ENCODE measurements at places on chromosomes 5 and 9. TPM values are rescaled to one million over a fixed set of nuclear protein-coding genes. Genes with fewer than 3 reads are reported as not detected.

DNA sequence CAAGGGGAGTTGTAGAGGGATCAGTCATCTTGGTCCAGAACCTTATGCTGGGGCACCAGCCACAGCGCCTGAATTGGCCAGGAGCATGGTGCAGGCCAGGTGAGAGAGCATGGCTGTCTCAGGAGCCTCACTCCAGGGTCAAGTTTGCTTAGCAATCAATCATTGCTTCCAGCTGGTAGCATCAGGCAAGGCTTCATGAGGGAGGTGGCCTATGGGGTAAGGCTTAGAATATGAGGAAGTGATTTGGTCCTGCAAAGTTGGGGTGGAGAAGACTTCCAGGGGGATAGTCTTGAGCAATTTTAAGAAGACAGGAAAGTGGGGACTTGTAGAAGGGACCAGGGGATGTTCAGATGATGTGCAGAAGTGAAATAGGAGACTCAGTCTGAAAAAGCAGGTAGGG is 53.9 kb upstream of the PITX1 start:
- DNase-seq = no peak

- DNase-seq = no peak
Observed at GRCh38 chr5:44885903-44886302, 77.2 kb downstream of the MRPS30 start.

DNA sequence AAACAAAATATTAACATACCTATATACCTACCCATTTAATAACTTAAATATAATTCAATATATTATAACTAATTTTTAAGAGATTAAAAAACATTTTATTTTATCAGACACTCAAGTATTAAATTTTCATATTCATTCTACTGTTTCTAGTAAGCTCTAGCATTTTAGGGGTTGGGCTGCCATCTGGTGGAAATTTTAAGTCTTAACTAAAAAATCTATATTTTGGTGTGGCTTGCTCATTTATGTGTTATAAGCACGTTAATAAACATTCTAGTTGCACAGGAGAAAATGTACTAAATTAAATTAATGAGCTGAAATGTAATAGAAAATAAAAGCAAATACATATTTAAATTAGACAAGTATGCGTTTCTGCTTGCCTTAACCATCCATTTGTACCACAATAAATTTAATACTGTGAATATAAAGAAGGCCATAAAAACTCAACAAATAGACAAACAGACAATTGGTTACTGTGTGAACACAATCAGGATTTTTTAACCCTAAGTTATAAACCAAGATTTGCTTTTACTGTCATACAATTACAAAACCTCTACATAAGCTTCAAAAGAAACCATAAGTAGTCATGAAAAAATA is 1728.3 kb upstream of the CDH9 start:
- DNase-seq = no peak

DNA sequence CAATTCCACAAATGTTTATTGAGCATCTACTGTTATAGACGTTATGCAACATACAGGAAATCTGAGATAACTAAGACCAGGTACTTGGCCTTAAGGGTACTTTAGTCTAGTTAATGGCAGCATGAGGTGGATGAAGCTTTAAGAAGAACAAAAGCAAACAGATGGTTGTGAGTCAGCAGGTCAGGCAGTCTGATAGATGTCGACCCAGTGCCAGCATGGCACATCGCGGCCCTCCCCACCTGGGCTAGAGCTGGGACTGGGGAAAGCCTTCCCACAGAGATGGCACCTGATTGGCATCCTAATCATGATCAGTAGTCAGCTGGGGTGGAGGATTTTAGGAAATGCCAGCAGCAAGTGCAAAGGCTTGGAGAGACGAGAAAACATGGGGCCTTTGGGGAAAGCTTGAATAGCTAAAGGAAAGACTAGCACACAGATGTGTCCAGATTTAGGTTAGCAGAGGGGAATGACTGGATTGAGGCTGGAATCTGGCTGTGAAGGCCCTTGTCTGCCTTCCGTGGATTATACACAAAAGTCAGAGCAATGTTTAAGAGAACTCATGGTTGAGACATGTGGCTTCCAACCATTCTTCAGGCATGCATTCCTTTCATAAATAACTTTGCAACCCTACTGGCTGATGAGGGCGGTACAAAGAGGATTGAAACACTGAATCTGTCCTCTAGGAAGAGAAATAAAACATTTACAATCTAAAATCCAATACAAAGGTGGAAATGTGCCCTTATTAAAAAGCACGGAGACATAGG is 395.4 kb upstream of the WWC1 start:
- DNase-seq = no peak

The ADRB2 gene
- 1.2 TPM for total RNA-seq

GRCh38 chr5:150112201-150113046 is 26.1 kb upstream of the CSF1R start:
- no peak for DNase-seq

The SLC45A2 gene
- total RNA-seq = not detected

The PLAC8L1 gene
- not detected for total RNA-seq

DNA sequence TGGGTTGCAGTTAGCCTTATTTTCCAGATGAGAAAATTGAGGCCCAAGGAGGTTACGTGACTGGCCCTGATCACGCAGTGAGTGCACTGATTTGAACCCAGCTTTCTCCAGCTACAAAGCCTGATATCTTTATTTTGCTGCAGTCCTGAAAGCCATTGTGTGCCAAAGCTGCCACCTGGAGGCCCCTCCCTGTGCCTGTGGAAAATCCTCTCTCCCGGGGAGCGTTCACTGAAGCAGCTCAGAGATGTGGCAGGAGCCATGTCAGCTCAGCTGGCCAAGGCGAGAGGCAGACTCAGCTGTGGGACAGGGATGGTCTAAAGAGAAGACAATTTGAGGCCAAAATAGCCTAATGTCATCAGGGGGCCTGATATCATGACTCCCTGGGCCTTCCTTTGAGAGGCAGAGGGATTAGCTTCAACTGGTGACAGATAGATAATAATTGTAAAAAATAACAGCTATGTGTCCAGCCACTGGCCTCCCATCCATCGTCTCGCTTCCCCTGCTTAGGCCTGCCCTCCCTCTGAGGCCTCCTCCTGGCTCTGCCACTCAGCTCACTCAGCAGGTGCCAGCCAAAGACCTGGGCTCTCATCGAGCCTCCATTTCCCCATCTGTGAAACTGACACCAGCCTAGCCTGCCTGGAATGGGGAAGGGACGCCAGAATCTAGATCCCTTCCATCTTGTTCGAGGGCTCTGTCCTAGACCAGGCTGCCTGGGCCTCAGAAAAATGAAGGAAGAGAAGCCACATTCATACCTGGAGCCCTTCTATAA is 74.3 kb upstream of the GGTA1 start:
- no peak for DNase-seq

GRCh38 chr5:82662340-82662739 is 384.2 kb upstream of the RPS23 start:
- DNase-seq = no peak

DNA sequence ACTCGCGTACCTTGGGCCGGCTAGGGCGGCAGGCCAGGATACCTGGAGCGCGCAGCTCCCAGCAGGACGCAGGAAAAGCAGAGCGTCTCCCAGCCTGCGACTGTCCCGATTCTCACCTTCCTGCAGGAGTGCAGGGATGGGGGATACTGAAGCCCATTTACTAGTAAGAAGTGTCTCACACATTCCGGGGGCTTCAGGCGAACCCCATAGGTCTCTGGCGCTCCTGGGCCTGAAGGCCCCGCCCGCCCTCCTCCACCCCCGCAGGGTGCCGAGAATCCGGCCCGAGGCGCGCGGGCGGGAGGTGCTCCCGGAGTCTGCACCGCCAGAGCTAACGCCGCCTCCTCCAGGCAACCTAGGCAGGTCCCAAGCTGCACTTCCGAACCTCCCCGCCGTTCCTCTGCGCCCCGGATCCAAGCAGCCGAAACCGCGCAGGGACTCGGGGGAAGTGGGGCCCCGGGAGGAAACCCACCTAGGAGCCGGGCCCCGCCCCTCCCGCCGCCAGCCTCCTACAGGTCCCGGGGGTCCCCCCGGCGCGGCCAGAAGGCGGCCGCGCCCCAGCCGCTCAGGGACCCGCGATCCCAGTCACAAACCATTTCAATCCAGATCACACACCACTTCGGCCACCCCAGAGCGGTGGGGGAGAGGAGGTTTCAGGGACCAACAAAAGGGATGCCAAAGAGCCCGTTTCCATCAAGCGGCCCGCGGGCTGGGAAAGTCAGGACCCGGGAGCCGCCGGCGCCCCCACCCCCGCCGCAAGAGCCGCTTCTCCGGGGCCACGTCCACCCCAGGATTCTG is 1.2 kb downstream of the ROR2 start:
- DNase-seq = peak; percentile 66

The PCDHA1 gene
- not detected for total RNA-seq

The INSL4 gene
- total RNA-seq = not detected

The CDX1 gene
- total RNA-seq = 540 TPM

The SPATA9 gene
- 0.82 TPM for total RNA-seq

The ECM2 gene
- 0.37 TPM for total RNA-seq

The FOXD4L5 gene
- total RNA-seq = not detected

DNA sequence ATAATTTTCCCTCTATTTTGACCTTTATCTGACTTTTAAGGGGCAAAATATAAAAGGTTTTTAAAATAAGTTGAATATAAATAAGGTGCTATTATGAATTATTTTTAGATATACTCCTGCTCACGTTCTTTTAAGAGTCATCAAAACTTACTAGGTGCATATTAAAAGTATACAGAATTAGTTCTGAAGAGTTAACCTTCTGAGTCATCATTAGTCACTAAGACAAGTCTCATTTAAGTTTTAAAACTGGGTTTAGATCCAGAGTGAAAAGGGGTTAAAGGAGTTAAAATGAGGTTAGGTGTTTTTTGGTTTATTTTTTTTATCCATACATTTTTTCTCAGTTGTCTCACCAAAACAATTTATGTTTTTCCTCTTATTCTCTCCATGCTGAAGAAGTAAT is 41.7 kb downstream of the SMIM15 start:
- DNase-seq = no peak

The CCNJL gene
- 26.8 TPM for total RNA-seq

GRCh38 chr5:76850543-76851145 is 830 bp downstream of the S100Z start:
- no peak for DNase-seq

GRCh38 chr9:76904661-76905457 is 1.1 kb downstream of the PRUNE2 start:
- DNase-seq = peak; percentile 67

The OMD gene
- total RNA-seq = 0.80 TPM

- peak; percentile 45 for DNase-seq
Observed at GRCh38 chr9:130138791-130139190, 33.4 kb upstream of the NCS1 start.

DNA sequence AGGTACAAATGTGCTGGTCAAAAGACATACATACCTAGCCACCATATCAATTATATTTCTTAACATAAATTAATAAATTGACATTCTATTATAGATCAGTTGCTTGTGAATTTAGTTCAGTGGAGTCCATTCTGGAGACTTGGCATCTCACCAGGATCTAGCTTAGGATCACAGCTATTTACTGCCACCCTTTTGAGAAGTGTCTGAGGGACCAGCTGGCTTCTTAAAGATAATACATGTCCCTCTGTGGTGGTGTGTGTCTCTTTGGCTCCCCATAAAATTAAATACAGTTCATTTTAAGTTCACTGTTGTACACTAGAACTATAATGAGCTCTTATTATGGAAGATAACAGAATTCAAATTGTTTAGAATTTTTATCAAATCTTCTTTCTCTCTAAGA is 290.7 kb downstream of the PRELID2 start:
- DNase-seq = no peak

GRCh38 chr9:656926-657568 is 184.4 kb upstream of the DMRT1 start:
- DNase-seq = no peak

DNA sequence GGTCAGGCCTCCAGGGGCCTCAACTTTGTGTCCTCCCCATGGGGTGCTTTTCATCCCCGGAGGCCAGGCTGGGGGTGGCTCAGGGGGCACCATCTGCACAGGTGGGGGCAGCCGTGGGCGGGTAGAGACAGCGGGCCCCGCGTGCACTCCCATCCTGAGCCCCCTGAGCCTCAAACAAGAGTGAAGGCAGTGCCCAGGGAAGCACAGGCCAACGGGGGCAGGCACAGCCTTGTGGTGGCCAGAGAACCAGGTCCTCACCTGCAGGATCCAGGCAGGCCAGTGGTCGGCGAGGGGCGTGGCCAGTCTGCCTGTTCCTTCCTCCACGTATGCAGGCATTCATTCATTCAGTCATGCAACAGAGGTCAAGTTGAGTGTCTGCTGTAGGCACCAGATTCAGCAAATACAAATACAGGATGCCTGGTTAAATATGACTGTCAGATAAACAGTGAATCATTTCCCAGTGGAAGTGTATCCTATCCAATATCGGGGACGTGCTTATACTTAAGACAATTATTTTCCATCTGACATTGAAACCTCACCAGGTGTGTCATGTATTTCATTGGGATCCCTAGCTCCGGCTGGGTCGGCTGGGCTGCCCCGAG is 22.3 kb downstream of the KCNT1 start:
- DNase-seq = no peak

The GHR gene
- total RNA-seq = 11.6 TPM

The CYLC2 gene
- not detected for total RNA-seq

The RANBP3L gene
- total RNA-seq = 1.2 TPM

The IFNA13 gene
- total RNA-seq = not detected

DNA sequence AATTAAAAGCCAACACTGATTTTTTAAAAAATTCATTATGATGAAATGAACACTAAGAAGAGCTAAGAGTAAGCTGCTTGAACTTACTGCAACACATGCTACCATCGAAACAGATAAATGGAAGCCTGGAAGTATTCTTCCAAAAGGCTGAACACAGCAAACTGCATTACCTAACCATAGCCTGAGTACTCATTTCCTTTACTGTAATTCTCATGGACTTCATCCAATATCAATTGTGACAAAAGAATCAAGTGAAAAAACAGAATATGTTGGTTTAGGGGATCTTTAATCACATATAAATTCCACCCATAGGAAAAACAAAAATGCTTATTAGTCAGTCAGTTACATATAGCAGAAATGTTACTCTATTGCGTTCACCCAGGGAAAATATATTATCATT is 68.5 kb downstream of the DROSHA start:
- DNase-seq = no peak

DNA sequence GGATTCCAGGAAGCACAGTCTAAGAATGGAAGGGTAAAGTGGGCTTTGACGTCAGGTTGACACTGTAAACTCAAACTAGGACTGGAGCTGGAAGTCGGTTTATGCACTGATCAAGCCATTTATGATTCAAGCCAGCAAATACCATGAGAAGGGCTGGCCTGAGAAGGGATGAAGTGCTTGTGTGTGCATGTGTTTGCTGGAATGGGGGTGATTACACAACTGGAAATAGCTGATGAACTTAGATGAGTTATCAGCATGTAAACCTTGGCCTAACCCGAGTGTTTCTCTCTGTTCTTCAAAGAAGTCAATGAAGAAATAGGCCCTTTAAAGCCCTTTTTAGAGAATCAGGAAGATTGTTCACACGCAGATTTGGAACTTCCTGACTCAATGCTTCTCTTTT is 287.6 kb downstream of the RFX3 start:
- no peak for DNase-seq

- DNase-seq = peak; percentile 79
Observed at GRCh38 chr5:150904479-150905311, at the start of gene ZNF300. ZNF300 (minus strand) TSS chr5:150904980; CDS start chr5:150903155, 1,825 bp downstream.

- DNase-seq = peak; percentile 55
Observed at GRCh38 chr5:109690242-109690974, 681 bp downstream of the MAN2A1 start.

GRCh38 chr5:38835887-38836286 is 9.9 kb upstream of the OSMR start:
- DNase-seq = no peak
